ENCODE measurements at places on chromosomes 1 and 21.
A peak's percentile ranks its signal among the peaks of the same experiment; 100 is the strongest.

DNA sequence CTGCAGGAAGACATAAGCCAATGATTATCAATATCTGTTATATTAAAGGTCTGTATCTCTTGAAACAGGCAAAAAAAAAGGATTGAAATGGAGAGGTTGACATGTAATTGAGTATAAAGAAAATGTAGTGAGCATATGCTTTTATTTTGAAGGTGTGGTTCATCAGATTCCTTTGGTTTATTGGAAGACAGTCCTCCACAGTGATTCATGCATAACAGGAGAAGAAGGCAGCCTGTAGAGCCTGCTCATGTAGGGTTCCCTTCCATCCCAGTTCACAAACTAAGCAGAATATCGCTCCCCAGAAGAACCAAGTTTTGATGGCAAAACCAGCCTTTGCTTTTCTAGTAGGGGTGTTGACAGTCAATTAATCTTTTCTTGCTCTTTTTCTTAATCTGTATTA lies 1016.8 kb upstream of the ADGRL4 start:
- no peaks in the 10 kb centered on the region for H3K27me3 ChIP-seq
- H3K4me1 ChIP-seq, result no peaks in the 10 kb centered on the region
- DNase-seq, result no peak
- H3K36me3 ChIP-seq, result no peaks in the 10 kb centered on the region

DNA sequence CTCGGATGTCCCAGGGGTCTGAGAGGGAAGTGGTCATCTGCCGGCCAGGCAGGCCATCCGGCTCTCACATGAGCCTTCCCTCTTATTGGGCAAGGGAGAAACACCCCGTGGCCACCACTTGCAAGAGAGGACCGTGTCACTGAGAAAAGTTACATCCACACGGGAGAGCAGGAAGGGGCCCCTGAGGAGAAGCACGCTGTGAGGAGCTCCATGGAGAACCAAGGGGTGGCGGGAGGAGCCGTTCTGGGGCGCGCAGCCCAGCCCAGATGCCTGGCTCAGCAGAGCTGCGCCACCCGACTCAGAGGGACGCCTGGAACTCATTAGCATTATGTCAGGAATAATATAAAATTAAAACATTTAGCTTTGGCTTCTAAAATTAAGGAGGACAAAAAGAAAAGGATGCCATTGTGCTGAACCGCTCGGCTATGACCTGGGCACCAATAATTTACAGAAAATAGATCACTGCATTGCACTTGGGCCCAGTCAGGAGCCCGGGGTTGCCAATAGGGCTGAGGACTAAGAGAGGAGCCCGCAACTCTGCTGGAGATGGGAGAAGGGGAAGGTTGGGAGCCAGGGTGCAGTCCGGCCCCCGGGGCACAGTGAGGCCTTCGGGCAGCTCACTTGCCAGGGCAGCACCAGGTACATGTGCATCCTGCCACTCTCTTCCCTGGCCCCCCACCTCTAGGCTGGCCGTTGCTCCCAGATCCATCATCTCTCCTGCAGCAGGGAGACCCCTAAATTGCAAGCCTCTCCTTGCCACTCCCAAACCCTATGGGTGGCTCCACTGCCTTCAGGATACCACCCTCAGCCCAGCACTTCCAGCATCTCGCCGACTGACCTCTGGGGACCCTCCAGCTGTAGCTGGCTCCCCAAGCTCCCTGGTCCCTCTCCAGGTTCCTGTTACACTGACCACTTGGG lies 84.8 kb downstream of the DMRTB1 start:
- no peaks in the 10 kb centered on the region for H3K36me3 ChIP-seq
- no peaks in the 10 kb centered on the region for H3K4me1 ChIP-seq
- H3K4me3 ChIP-seq, result no peak overlapping the region
- DNase-seq, result no peak

- no peak overlapping the region for H3K4me3 ChIP-seq
- no peak for DNase-seq
- no peaks in the 10 kb centered on the region for H3K36me3 ChIP-seq
- H3K4me1 ChIP-seq, result peaks cover 16% of the 10 kb centered on the region
These were observed 124.8 kb downstream of the PGBD5 start for GRCh38 chr1:230301322-230301721.

- H3K4me3 ChIP-seq, result no peak overlapping the region
- peaks cover 8% of the 10 kb centered on the region for H3K4me1 ChIP-seq
- peaks cover 30% of the 10 kb centered on the region for H3K27me3 ChIP-seq
- H3K36me3 ChIP-seq, result no peaks in the 10 kb centered on the region
- no peak overlapping the region for H3K27ac ChIP-seq
These were observed 26.4 kb downstream of the FOXO6 start for GRCh38 chr1:41387667-41388091.

GRCh38 chr21:34154878-34155277 lies 81.5 kb downstream of the MRPS6 start:
- H3K27ac ChIP-seq, result peak overlapping the region; percentile 82
- peak; percentile 63 for DNase-seq
- H3K36me3 ChIP-seq, result peaks cover 18% of the 10 kb centered on the region
- no peaks in the 10 kb centered on the region for H3K27me3 ChIP-seq

GRCh38 chr21:34078915-34079314 lies 5.5 kb downstream of the MRPS6 start:
- H3K4me3 ChIP-seq, result peak overlapping the region; percentile 65
- no peaks in the 10 kb centered on the region for H3K27me3 ChIP-seq
- peaks cover 88% of the 10 kb centered on the region for H3K4me1 ChIP-seq
- peaks cover 84% of the 10 kb centered on the region for H3K36me3 ChIP-seq
- H3K27ac ChIP-seq, result peak overlapping the region; percentile 92
- peak; percentile 62 for DNase-seq

DNA sequence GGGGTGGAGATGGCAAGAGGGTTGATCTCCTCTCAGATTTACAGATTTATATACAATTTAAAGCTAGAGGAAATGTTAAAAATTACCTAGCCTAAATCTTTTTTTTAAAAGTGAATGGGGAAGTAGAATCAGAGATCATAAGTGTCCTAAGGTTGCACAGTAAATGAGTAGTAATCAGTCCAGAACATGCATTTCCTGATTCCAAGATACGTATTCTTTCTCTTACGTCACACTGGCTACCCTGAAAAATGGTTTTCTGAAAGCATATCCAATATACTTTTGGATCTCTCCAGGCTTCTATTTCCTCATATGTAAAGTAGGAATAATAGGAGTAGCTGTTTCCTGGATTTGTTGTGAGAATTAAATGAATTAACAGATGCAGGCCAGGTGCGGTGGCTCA lies 11.7 kb downstream of the GADD45A start:
- no peak for DNase-seq
- peaks cover 3% of the 10 kb centered on the region for H3K36me3 ChIP-seq
- peaks cover 18% of the 10 kb centered on the region for H3K4me1 ChIP-seq
- H3K27ac ChIP-seq, result no peak overlapping the region
- H3K4me3 ChIP-seq, result no peak overlapping the region
- H3K27me3 ChIP-seq, result no peaks in the 10 kb centered on the region

DNA sequence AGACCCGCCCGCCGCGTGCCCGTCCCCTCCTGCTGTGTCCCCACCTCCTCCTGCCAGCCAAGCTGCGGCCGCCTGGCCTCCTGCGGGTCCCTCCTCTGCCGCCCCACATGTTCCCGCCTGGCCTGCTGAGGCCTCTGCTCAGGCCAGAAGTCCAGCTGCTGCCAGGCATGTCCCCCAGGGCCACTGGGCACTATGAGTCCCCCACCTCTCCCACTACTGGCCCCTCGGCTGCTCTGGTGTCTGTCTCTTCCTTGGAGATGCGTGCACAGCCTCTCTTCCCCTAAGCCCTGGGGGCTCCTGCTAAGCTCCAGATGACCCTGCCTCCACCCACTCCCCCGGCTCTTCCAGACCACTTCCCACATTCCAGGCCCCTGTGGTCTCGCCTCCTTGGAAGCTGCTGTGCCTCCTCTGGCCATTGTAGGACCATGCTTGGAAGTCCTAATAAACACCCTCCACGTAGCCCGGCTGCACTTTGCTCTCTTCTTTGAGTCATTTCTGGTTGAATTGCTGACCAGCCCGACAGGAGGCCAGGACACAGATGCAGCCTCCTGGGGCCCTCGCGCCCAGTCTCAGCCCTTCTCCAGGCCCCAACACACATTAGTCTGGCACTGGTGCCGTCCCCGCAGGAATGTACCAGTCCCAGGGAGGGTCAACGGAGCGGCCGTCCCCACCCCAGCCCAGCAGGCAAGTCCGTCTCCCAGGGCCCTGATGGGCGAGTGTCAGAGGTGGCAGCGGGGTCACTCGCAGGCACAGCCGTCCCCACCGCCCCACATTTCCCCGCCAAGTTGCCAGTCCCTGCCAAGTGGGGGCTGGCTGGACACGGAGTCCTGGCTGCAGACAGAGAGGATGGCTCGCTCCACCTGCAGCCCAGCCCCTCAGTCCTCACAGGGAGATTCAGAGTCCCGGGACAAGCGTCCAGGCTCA lies 1.1 kb downstream of the KRTAP10-12 start:
- H3K4me1 ChIP-seq, result peaks cover 7% of the 10 kb centered on the region
- no peak for DNase-seq
- no peak overlapping the region for H3K27ac ChIP-seq
- peaks cover 45% of the 10 kb centered on the region for H3K27me3 ChIP-seq

All from activated CD8-positive, alpha-beta T cell treated with anti-CD3 and anti-CD28 coated beads for 36 hours (primary cell).